NCI-H1105 (cell line): ENCODE measurements at places on chromosomes 12 and 14.

- no peak for DNase-seq
These were observed 209.8 kb downstream of the SPTSSA start for GRCh38 chr14:34252227-34252626.

DNA sequence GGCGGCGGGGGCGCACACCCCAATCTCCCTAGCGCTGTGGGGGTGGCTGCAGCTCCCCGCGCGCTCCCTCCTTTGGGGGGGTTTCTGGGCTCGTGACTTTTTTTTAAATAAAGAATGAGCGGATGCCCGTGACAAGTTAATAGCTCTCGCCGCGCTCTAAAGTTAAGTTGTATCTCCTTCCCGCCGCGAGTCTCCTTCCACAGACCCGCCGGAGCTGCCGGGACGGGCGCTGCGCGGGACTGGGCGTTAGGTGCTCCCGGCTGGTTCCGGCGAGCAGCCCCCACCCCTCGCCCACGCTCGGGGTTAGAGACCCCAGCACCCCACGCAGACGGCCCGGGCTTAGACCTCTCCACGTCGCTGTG, 82.6 kb upstream of the HMGA2 start:
- no peak for DNase-seq

DNA sequence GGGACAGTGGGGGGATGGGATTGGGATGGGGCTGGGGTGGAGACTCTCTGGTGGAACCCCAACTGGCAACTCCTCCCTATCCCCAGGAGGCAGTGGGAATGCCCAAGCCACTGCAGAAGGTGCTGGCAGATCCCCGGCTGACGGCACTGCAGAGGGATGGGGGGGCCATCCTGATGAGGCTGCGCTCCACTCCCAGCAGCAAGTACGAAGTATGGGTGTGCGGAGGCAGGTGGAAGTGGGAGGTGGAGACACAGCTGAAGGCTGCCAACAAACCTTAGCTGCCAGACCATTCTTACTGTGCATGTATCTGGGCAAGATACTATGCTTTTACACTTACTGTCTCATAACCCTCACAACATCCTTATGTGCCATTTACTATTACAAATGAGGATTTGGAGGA, 8.2 kb downstream of the ARHGEF40 start:
- DNase-seq, result no peak

DNA sequence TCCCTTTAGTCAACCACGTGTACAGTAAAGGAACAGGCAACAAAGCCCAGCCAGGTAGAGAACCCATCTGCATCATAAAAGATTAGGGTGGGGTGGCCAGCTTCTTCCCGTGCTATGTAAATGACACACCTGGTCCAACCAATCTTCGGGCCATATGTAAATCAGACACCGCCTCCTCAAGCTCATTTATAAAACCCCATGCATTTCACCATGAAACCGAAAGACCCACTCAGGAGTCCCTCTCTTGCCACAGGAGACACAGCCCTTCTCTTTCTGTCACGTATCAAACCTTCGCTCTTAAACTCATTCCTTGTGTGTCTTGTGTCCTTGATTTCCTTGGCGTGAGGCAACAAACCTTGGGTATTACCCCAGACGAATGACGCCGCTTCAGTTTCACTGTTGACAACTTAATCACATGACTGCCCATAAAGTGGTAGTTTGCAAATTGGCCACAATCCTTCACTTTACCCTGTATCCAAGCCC, 59.8 kb upstream of the TBPL2 start:
- DNase-seq, result no peak

DNA sequence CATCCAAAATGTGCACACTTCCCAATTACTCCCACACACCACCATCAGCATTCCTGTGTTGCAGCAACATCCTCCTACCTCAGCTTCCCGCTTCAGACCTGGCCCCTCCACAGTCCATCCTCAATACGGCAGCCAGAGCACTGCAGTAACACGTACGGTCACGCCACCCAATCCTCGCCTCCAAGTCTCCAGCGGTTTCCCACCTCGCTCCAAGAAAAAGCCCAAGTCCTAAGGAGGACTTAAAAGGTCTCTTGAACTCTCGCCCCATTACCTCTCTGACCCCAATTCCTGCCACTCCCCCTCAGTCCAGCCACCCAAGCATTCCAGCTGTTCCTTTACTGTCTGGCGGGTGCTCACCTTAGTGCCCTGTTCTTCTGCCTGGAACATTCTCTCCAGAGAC, 12.0 kb downstream of the FBXO21 start:
- DNase-seq, result no peak

GRCh38 chr12:103310546-103311270, 185.1 kb downstream of the C12orf42 start:
- DNase-seq, result no peak

- no peak for DNase-seq
These were observed 754 bp downstream of the KRT18 start for GRCh38 chr12:52949413-52950331.

DNA sequence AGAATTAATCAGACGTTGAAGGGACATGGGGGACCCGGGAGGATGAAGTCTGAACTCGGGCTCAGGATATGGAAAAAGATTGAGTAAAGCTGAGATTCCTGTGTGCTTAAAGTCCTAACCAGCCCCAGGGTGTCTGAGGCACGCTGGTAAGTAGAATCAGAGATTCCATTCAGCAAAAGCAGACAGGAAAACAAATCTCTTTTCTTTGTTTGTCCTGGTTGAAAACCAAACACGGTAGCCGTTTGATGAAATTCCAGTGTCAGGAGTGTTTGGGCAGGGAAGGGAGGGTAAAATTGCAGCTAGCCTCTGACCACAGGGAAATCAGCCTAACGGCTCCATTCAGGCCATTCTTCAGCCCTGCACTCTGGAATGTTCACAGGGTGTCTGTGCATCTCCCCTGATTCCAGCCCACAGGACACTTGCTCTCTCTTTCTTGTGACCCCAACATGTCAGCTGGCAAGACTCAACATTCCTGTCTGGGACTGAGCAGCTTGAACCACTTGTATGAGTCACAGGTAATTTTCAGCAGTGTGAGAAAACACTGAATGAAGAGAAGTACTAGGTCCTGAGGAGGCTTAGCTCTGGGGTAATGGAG, 31.0 kb downstream of the NINJ2 start:
- no peak for DNase-seq

GRCh38 chr12:117362391-117362790, 965 bp upstream of the NOS1 start:
- no peak for DNase-seq

DNA sequence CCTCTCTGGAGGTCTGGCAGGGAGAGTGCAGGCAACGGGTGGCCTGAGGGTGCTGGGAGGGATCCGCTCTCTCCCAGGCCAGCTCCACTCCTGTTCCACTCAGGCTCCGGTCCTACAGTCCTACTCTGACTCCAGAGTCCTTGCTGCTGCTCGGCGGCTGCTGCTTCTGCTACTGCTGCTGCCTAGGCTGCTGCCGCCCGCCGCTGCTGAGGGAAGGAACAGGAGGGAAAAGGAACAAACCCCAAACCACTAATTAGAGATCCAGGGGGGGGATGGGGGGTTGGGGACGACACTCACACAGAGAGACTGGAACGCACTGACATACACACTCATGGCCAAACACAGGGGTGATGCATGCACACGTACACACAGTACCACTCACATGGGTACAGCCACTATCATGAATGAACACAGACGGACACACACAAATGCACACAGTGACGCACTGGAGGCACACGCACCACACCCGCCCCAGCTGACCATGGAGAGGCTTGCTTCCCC, at the start of gene SP7:
TSS of gene SP7 (minus strand) at position 174 of the 501 bp plus-strand sequence. CDS start 708 bp downstream, outside the sequence.
- DNase-seq, result no peak

- DNase-seq, result no peak
These were observed 15.4 kb upstream of the OAS1 start for GRCh38 chr12:112891093-112892024.

DNA sequence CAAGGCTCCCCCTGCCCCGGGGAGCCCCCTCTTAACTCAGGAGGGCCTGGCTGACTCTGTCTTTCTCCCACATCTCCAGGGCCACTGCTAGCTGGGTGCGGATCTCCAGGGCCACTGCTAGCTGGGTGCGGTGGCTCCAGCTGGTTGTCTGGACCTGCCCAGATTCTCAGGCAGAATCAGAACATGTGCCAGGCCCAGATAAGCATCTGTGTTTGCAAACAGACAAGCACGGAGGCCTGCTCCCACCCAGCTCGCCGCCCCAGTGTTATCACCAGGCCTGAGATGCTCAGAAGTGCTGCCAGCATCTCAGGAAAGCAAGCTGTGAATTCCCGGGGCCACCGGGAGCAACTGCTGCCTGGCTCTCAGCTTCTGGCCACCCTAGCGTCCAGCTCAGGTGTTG, 98.4 kb upstream of the FZD10 start:
- no peak for DNase-seq

DNA sequence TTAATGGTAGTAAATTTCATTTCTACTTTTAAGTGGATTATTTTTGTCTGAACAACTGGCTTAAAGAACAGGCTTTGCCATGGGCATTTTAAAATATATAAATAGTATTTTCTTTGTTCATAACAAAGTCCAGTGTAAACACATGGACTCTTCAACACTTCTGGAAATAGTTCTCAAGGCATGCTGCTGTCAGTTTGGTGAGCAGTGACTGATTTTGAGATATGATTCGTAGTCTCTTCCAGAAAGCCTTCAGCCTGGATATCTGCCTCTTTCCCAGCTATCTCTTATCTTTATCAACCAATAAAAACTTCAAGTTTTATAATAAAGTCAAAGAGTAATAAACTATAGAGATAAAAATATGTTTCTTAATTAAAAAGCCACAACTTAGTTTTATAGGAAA, 110.7 kb downstream of the NAV3 start:
- DNase-seq, result no peak

GRCh38 chr12:124870515-124870914, 6.9 kb upstream of the SCARB1 start:
- DNase-seq, result no peak

DNA sequence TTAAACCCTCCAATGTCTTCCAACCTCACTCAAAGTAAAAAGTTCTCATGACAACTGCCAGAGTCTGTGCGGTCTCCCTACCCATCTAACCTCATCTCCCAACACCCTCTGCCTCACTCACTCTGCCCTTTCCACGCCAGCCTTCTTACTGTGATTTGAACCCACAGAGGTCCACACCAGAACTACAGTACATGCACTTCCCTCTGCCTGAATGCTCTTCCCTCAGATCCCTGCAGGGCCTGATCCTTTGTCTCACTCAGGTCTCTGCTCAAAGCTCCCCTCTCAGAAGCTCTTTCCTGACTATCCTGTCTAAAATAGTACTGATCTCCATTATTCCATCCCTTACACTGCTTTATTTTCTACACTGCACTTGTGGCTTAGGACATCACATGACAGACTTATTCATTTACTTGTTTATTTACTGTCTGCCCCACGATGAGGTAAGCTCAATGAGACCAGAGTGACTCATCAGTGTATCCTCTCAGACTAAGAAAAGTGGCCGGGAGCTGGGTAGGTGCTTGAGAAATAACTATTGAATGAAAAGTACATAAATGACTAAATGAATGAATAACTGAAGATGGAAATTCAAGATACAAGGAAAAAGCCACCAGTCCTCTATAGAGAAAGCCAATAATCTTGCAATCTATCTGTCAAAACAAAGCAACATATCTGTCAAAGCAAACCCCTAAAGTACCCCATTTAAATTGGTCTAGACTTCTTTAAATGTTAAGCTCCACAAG, 17.1 kb downstream of the POMT2 start:
- DNase-seq, result no peak

DNA sequence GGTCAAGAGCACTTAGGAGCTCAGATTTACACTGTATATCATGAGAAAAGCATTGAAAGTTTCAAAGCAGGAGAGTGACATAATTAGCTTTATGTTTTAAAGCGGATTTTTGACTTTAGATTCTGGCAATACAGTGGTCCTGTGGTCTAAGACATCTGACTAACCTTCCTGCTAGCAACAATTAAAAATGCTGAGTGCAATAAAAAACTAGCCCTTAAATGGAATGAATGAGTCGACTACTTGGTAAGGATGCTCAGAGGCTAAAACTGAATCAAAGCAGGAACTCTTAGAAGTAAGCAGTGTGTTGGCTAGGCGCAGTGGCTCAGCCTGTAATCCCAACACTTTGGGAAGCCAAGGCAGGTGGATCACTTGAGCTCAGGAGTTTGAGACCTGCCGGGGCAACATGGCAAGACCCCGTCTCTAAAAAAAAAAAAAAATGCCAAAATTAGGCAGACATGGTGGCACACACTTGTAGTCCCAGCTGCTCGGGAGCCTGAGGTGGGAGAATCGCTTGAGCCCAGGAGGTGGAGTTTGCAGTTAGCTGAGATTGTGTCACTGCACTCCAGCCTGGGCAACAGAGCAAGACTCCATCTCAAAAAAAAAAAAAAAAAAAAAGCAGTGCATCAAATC, 18.9 kb downstream of the BICD1 start:
- DNase-seq, result no peak

GRCh38 chr12:47190271-47190750, 110.6 kb upstream of the AMIGO2 start:
- DNase-seq, result no peak

DNA sequence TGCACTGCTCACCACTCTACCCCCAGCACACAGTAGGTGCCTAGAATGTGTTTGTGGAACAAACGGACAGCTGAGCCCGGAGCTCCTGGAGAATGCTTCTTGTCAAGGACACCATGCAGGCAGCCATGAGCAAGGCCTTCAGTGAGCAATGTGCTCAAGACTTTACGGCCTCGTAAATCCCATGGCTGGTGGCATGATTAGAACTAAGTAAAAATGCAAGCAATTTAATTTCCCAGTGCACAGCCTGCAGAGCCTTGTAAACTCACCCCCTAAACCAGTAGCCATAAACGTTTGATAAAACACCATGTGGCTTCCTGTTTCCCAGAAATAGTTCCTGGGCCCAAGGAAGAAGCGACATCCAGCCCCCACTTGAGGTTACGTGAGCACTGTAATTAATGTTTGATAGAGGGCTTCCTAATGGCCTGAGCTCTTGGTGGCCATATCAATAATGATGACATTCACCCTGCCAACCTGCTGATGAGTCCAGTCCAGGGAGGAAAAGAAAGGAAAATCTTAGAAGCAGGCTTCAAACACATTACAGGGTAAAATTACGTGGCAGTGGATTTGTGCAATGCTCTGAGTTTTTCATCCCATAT, 36.4 kb upstream of the FICD start:
- DNase-seq, result no peak

DNA sequence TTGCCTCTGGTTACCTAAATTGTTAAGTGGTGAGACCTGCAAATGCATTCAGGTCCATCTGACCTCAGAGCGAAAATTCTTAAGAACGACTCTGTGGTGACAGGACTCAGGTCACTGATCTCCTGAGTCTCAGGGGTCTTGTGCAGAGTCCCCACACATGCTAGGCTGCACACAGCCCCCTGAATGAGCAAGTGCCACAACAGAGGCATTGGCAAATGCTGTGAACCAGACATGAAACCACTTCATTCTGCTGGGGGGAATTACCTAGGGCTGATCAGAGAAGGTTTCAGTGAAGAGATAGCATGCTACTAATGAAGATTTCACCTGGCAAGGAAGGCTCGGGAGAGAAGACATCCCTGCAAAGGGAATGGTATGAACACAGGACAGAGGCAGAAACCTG, 281.6 kb downstream of the ITPR2 start:
- no peak for DNase-seq

GRCh38 chr12:20368651-20369304, 441 bp downstream of the PDE3A start:
- DNase-seq, result peak; percentile 18
